Activated CD4-positive, alpha-beta T cell treated with anti-CD3 and anti-CD28 coated beads for 48 hours (primary cell): ENCODE measurements at places on chromosomes 7 and 10.

DNA sequence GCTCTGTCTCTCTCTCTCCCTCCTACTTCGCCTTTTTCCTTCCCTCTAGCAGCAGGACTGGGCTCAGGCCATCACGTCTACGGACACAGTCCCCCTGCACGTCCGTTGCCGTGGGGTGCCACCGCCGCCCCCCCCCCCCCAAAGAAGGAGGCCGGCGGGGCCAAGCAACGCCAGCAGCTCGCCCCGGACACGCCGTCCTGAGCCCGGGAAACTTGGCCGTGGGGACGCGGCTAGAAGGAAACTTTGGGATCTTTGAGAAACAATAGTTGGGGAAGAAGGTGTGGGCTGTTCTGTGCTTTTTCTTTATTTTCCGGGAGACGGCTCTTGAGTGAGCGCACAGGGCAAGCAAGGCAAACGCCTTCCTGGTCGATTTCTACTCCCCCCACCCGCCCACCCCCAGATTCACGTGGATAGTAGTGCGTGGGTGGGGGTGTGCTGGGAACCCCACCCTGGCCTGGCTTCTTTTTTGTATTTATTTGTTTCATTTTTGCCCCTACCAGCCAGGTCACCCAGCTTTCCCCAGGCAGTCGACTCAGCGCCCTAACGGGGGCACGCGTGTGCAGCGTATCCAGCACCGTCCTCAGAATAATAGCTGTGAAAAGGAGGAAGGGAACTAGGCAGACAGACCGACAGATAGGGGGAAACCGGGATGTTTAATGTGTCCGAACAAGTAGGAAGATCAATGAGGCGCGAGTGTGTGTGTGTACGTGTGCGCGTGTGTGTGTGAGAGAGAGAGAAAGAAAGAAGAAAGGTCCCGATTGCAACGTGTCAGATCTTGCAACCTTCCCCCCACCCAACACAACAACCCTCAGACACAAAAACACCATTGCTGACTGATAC, 1.4 kb downstream of the MXI1 start:
- peak; percentile 48 for DNase-seq

DNA sequence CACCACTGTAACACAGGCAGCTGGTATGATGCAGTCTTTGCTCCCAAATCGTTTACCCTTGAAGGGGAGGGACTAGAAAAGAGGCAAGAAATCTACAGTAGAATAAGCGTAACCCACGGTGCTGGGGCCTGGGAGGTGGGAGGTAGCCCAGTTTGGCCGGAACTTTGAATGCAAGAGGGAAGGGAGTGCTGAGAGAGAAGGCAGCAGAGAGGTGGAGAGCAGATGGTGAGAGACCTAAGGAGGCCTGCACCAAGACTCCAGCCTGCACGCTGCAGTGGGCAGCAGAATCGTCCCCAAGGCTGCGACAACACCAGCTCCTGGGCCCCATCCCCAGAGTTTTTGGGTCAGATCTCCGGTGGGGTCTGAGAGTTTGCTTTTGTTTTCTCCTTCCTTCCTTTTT, 547.5 kb downstream of the GALNT17 start:
- no peak for DNase-seq

- no peak for DNase-seq
These were observed 330.0 kb downstream of the ARL4A start for GRCh38 chr7:13017333-13017857.

- DNase-seq = no peak
These were observed 231.8 kb upstream of the PITRM1 start for GRCh38 chr10:3404381-3404780.

DNA sequence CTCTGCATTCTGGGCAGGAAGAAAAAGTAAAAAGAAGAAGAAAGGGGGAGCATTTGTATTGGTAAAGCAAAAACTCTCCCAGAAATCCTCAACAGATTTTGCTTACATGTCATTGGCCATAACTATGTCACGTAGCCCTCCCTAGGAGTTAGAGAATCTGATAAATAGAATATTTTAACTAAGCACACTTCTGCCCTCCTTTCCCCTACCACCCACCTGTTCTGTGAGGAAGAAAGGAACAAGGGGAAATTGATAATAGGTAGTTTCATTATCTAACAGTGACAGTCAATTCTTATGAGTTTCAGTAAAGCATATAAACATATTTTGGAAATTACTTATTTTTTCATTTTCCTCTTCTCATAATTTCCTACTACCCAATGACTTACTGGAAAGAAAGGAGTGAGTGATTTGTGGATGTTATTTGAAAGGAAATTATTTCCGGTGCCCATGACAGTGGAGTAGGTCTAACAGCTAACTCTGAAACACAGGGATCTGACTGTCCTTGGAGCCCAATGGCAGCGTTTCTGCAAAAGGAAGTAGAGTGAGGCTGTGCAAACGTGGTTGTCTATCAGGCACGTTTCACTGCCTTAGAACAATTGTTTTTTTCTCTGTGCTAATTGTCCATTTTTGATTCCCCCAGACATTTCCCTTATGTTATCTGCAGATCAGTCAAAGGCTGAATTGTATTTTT, 128.6 kb upstream of the MDFIC start:
- DNase-seq = peak; percentile 23

DNA sequence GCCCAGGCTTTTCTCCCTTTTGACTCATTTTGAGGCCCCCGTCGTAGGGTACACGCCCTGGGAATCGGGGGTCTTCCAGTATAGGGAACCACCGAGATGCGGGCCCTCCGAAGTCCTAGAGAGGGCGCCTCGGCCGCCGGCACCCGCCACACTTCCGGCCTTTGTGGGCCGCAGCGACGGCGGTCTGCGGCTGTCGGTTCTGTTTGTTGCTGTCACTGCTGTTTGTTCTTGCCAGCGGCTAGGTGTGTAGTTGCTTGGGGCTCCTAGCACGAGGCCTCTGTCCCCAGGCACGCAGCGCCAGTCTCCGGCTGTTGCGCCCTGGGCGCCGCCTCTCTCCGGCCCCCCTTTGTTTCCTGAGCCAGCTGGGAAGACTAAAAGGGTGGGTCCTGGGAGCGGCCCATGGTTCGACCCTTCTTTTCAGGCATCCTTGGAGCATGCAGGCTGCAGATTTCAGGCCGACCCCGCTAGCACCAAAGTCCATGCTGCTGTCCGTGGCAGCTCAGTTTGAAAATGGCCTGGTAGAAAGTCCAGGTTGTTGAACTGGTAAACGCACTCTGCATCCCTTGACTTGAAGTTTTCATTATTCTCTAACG, 17.8 kb upstream of the ZKSCAN1 start:
- DNase-seq = peak; percentile 72

DNA sequence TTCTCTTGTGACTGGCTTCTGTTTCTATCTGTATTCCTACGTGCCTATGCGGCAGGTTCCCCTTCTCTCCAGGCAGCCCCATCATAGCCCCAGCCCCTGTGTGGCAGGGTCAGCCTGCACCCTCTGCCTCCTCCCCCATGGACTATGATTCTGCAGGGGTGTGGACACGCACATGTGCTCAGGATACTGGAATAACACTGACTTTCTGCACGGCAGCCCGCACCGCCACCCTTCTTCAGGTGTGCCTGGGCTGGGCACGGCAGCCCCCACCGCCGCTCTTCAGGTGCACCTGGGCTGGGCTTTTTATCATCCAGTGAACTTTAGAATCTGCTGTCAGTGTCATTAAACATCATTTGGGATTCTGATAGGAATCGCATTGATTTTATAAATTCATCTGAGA, 202.6 kb upstream of the PPP2R2D start:
- no peak for DNase-seq

DNA sequence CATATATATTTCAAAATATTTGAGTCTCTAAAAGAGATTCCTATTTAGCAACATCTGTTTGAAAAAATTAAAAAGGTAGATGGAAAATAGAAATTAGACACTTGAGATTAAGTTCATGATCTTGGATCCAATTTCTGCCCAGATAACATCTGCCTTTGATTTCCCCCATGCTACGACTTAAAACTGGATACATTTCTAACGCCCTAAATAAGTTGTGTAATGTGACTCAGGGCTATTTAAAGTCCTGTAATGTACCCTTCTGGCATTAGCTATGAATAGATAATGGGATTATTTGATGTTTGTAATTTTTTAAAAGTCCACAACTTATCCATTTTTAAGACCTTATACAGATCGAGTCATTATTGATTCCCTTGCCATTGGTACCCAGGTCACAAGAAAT, 23.4 kb downstream of the CFAP43 start:
- no peak for DNase-seq

GRCh38 chr10:118725886-118726500, 28.8 kb downstream of the CACUL1 start:
- no peak for DNase-seq

DNA sequence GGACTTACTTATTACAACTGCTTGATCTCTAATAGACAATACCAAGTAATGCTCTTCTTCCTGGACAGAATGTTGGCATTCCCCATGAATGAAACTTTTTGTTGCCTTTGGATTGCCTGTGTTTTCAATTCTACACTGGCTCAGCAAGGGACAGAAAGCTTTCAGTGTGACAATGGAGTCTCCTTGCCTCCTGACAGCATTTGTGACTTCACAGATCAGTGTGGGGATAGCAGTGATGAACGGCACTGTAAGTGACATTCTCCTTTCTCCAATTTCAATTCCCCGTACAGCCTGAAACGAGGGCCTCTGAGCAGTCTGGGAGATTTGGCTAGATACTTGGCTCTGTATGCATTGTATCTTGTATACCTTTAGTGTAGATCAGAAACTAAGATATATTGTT, 290 bp downstream of the MALRD1 start:
- no peak for DNase-seq

- DNase-seq = no peak
These were observed 148.0 kb upstream of the INSYN2A start for GRCh38 chr10:127344346-127344745.

DNA sequence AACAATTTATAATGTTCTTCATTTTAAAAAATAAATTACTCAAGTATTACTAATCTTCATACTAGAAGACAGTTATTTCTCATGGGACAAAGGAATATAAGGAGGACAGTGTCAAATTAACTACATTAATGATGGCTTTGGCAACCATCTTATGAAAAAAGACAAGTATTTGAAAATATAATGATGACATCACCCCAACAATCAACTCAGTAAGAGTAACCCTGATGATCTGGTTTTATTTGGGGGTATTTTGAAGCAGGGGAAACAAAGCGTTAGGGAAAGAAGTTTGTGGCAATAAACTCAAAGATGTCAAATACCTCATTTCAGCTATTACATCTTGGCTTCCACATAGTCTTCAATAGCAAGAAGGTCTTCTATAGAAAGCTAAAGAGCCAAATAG, 29.0 kb upstream of the RELN start:
- no peak for DNase-seq

GRCh38 chr10:62092301-62093030, 176.2 kb downstream of the RTKN2 start:
- DNase-seq = no peak

- DNase-seq = no peak
These were observed 97.9 kb downstream of the MGMT start for GRCh38 chr10:129564923-129565322.

GRCh38 chr7:84110400-84110799, 84.2 kb downstream of the SEMA3A start:
- DNase-seq = no peak

DNA sequence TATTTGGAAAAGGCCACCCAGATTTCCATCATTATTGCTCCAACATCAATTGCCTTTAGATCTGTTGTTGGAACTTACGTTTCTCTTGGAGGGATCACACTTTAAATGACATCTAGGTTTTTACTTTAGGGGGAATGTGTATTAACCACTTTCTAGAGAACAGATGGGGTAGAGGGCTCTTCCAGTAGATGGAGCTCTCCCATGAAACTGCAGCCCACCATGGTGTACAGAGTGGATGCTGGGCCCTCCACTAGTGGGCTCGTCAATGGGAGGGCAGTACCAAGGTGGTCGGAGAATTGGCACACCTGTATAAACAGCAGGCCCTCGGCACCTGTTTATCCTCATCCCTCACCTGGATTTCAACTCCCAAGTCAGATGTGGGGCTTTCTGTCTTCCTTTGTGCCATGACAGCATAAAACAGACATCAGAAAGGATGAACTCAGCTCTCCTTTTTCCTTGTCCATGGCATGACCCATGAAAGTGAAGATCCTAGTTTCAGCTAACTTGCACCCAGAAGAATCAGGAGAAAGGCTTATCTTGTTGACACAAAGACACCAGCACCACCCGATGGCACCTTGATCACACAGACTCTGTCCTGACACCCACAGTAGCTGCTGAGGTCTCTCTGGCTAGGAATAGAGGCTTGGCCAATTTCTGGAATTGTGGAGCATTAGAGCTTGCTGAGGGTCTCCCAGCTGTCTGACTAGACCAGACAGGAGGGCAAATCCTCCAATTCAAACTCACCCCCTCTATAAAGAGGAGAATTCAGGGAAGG, 150.5 kb downstream of the CYP26A1 start:
- no peak for DNase-seq

DNA sequence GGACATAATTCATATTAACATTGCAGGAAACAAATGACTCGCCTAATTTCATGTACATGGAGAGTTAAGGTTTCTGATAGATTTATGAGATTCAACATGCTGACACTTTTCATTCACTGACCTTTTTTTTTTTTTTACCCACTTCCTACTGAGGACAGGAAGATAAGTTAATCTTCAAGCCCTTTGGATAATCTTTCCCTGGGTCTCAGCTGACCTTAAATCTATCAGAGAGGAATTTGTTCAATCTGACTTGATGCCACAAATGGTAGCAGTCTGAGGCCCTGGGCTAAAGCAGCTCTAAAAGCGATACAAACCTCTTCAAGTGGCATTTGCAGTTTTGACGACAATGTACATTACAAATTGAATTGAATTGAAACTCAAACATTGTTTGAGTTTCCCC, 493.3 kb upstream of the SORCS1 start:
- DNase-seq = no peak

DNA sequence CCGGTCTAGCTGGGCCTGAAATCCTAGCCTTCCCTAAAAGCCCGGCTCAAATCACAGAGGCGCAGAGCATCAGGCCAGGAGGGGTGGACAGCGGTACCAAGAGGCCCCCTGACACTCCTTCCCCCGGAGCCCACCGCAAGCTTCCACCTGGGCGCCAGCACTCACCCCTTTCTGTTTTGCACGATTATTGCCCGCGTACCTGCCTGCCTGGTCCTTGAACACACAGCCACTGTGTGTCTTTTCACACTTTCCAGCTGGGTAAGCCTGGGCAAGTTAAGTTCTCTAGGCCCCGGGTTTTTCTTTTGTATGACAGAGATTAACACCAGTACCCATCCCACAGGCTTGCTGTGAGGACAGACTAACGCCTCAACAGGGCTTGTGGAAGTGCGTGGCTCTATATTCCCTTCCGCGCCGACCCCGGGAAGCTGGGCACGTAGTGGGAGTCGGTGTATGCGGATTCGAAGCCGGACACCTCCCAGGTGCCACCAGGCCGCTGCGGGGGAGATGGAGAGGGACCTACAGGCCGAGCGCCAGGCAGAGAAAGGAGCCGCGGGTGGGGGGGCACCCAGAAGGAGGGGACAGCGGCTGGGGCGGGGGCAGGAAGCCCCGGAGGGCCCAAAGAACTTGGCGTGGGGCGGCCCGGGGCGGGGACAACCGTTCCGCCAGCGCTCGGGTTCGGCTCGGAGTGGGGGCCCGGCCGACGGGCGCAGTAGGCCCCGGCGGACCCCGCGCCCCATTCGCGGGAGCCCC, 792 bp downstream of the ZNF746 start:
- peak; percentile 60 for DNase-seq

- no peak for DNase-seq
These were observed 77.6 kb upstream of the SHH start for GRCh38 chr7:155889636-155890511.

- DNase-seq = peak; percentile 71
These were observed 18.8 kb downstream of the NOBOX start for GRCh38 chr7:144384555-144385245.

- no peak for DNase-seq
These were observed 110.9 kb downstream of the MAPK8 start for GRCh38 chr10:48417374-48417773.
